ENCODE measurements at places on chromosomes 2 and 18.

DNA sequence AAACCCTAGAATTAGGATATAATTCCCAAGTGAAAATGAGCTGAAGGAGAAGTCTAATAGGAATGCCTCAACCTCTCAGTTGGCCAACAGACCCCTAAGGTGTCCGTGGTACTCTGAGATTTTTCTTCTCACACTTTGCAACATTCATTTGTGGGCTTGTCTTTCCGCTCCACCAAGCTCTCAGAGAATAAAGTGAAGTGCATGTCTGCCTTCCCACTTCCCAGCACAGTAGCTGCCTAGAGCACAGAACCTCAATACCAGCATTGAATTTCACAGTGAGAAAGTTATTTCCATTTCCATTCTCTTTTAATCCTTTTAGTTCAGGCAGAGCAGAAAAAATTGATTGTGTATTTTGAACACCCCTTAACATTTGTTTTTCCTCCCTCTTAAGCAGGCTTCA is 451.8 kb downstream of the TGIF1 start:
- H3K4me1 ChIP-seq, result no peaks in the 10 kb centered on the region
- H3K4me3 ChIP-seq, result no peak overlapping the region
- no peak overlapping the region for H3K27ac ChIP-seq
- DNase-seq, result no peak

DNA sequence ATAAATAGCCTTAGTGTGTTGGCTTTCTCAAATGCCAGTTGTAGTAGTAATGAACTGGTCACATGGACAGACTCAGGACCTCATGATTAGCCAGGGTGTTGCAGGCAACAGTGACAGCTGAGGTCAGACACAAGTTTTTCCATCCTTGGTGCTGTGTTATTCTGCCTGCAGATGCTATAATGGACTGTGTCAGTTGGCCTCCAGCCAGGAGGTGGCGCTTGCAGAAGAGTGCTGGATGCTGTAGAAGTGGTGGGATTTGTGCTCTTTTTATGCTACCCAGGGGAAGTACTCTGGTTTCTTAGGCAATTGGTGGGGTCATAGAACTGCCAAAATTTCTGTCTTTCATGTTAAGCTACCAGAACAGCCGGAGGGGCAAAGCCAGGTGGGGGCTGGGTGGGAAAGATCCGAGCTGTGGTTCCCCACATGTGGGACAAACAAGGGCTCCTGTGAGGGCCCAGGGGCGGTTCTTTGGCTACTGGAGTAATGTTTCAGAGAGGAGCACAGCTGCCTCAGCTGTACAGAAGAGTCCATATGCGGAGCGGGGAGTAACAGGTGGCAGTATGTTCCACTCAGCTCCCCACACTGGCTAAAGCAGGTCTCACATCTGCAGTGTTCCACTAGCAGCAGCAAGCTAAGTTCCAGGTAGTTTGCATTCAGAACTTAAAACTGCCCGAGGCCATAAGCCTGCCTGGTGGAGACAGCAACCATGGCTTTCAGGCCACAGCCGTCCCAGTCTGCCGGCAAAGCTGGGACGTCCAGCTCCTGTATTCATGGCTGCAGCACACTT is 104.4 kb downstream of the GULP1 start:
- no peak overlapping the region for H3K27ac ChIP-seq
- no peak for DNase-seq
- H3K4me3 ChIP-seq, result no peak overlapping the region
- no peaks in the 10 kb centered on the region for H3K27me3 ChIP-seq

DNA sequence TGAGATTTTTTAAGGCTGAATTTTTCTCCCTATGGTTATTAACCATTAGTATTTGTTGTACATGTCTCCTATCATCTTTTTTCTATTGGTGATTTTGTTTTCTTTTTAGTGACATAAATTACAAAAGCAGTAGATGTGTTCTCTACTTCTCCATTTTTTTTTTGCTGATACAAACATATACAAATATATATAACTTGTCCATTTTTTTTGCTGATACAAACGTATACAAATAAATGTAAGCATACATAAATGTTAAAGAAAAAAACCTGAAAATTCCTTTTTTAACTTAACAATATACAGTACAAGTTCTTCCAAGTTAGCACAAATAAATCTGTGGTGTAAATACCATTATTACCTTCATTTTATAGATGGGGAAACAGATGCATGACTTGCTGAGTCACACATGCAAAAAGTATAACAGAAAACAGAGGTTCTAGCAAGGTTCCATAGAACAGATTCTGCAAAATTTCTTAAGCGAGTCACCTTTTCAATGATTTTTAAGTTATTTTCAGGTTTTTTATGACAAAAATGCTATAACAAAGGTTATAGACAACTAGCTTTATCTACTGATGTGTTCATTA is 2.1 kb downstream of the MSGN1 start:
- no peak overlapping the region for H3K27ac ChIP-seq
- H3K27me3 ChIP-seq, result peaks cover 31% of the 10 kb centered on the region
- no peak for DNase-seq

- H3K4me1 ChIP-seq, result no peaks in the 10 kb centered on the region
- H3K27ac ChIP-seq, result no peak overlapping the region
- DNase-seq, result no peak
- H3K36me3 ChIP-seq, result no peaks in the 10 kb centered on the region
- H3K4me3 ChIP-seq, result no peak overlapping the region
Observed at GRCh38 chr2:66897181-66897580, 462.3 kb downstream of the MEIS1 start.

- no peak overlapping the region for H3K27ac ChIP-seq
- no peak for DNase-seq
- H3K36me3 ChIP-seq, result peaks cover 2% of the 10 kb centered on the region
- H3K27me3 ChIP-seq, result no peaks in the 10 kb centered on the region
- H3K4me3 ChIP-seq, result no peak overlapping the region
Observed at GRCh38 chr2:28341208-28341891, 51.3 kb upstream of the FOSL2 start.

GRCh38 chr18:58668897-58669296 is 2.4 kb upstream of the MALT1 start:
- H3K27me3 ChIP-seq, result peaks cover 2% of the 10 kb centered on the region
- H3K4me1 ChIP-seq, result peaks cover 47% of the 10 kb centered on the region
- no peak overlapping the region for H3K27ac ChIP-seq
- no peak overlapping the region for H3K4me3 ChIP-seq

- peaks cover 60% of the 10 kb centered on the region for H3K36me3 ChIP-seq
- peak; percentile 49 for DNase-seq
- peak overlapping the region; percentile 89 for H3K27ac ChIP-seq
- H3K4me1 ChIP-seq, result peaks cover 98% of the 10 kb centered on the region
Observed at GRCh38 chr2:197209742-197210408, 100.7 kb downstream of the ANKRD44 start.

DNA sequence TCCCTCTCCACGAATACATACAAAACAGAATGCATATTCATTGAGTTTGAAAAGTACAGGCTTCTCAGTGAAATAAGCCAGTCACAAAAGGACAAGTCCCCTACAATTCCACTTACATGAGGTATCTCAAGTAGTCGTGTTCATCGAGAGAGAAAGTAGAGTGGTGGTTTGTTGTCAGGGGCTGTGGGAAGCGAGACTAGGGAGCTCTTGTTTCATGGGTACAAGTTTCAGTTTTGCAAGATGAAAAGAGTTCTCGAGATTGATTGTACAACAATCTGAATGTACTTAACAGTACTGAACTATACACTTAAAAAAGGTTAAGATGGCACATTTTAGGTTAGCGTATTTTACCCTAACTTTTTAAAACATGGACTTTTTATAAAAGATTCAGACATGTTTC is 71.5 kb upstream of the TTC39C start:
- DNase-seq, result peak; percentile 69
- peak overlapping the region; percentile 40 for H3K4me3 ChIP-seq
- peaks cover 11% of the 10 kb centered on the region for H3K27me3 ChIP-seq
- peak overlapping the region; percentile 86 for H3K27ac ChIP-seq
- peaks cover 52% of the 10 kb centered on the region for H3K4me1 ChIP-seq

DNA sequence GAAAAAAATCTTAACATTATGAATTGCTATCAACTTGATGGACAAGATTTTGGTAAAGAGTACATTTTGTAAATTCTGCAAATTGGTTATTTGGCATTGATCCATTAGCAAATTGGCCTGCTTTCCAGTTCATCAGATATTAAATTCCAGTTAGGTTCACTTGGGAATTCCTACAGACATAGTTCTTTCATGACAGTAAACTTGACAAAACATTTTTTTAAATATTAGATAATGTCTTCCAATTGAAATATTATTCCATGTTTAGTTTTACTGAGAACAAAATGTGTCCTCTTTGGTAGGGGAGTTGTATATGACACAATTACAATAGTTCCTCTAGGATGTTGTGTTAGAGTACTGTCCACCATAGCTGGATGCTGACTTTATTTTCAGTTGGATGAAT is 141.9 kb downstream of the LCLAT1 start:
- no peak overlapping the region for H3K27ac ChIP-seq
- peaks cover 10% of the 10 kb centered on the region for H3K36me3 ChIP-seq
- H3K4me3 ChIP-seq, result no peak overlapping the region
- no peaks in the 10 kb centered on the region for H3K4me1 ChIP-seq
- DNase-seq, result no peak
- no peaks in the 10 kb centered on the region for H3K27me3 ChIP-seq

GRCh38 chr2:160651416-160652200 is 158.0 kb upstream of the RBMS1 start:
- DNase-seq, result no peak
- H3K4me3 ChIP-seq, result no peak overlapping the region
- peaks cover 27% of the 10 kb centered on the region for H3K4me1 ChIP-seq
- no peaks in the 10 kb centered on the region for H3K36me3 ChIP-seq

DNA sequence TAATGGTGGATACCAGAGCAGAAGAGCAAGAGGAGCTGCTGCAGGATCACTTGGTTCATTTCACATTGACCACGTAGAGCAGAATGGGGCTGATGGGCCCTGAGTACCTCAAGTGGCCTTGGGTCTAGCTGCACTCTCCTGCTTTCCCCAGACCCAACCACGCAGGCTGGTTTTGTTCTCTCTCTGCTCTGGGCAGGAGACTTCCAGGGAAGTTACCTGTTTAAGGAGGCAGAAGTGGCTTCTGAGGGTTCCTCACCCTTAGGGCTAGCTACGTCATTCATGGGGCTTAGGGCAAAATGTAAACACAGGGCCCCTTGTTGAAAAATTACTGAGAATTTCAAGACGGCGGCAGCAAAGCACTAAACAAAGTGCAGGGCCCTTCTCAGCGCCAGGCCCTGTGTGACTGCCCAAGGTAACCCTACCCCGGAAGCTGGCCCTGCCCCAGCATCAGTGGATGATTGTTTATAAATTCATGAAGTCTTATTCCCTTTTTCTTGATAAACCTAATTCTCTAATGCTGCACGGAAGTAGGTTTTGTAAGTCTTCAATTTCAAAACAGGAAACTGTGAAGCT is 75.9 kb downstream of the TMEM182 start:
- DNase-seq, result no peak
- H3K4me1 ChIP-seq, result no peaks in the 10 kb centered on the region
- H3K36me3 ChIP-seq, result no peaks in the 10 kb centered on the region
- H3K27me3 ChIP-seq, result no peaks in the 10 kb centered on the region
- H3K27ac ChIP-seq, result no peak overlapping the region

- H3K36me3 ChIP-seq, result no peaks in the 10 kb centered on the region
- no peak for DNase-seq
- H3K4me3 ChIP-seq, result no peak overlapping the region
- peaks cover 14% of the 10 kb centered on the region for H3K27me3 ChIP-seq
- peaks cover 13% of the 10 kb centered on the region for H3K4me1 ChIP-seq
- H3K27ac ChIP-seq, result no peak overlapping the region
Observed at GRCh38 chr18:57086163-57086562, 60.7 kb upstream of the BOD1L2 start.

DNA sequence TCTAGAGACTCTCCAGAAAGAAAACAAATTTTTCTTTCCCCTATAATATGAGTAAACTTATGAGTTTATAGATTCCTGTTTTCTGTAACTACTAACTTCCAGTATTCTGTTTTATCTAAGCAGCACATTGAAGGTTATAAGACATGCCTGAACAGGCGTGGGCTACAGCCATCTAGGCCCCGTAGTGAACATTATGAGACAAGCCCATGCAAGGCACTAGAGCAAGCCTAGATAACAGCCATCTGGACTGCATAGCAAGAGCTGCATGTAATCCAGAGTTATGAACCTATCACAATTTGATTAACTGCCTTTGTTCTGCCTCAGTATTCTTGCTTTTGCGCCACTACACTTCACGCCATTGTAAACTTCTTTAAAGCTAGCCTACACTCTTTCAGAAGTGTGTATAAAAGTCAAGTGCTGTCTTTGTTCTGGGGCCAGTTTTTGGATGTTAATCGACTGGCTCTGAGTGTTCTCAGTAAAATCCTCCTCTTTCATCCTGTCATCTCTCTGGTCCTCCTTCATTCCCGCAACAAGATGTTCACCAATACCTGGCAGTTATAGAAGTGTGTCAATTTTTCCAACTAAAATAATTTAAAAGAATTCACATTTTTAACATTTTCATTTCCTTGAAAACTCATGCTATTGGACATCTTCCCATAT is 3.0 kb upstream of the SULT1C3 start:
- H3K27ac ChIP-seq, result no peak overlapping the region
- peaks cover 3% of the 10 kb centered on the region for H3K27me3 ChIP-seq
- no peak for DNase-seq
- peaks cover 4% of the 10 kb centered on the region for H3K36me3 ChIP-seq
- H3K4me3 ChIP-seq, result no peak overlapping the region

DNA sequence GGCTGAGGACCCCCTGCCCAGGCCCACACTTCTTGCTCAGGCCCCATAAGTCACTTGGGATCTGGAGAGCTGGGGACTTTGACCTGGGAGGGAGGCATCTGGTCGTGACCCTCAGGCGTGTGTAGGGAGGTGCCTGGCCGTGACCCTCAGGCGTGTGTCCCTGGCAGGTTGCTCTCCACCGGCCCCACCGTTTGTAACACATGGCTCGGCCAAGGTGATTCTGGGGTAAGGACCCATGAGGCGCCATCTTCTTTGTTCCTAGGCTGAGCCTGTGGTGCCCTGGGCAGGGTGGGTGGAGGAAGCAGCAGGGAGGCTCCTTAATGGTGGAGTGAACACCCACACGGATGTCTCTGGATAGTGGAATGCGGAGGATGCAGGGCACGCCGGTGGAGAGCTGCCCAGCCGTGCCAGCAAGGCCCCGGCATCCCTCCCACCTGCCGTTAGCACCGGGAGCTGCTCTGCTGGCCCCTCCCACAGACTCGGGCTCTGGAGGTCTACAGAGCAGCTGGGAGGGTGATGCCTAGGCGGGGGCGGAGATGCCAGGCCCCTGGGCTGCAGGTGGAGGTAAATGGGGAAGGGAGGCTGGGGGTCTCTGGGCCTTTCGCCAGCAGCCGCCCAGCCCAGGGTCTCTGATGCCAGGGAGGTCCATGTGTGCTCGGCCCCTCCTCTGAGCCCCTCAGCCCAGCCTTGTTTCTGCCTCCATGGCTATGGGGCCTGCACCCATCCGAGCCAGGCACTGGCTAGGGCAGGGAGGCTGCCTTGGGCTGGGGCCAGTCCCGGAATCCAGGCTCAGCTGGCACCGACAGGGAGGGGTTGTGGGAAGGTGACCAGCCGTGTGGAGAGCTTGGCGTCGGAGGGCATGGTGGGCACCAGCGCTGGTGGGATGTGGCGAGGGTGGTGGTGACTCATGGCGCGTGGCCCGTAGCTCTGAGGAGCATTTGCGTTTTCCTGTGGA is 1.1 kb upstream of the GAL3ST2 start:
- no peak overlapping the region for H3K27ac ChIP-seq
- peaks cover 2% of the 10 kb centered on the region for H3K27me3 ChIP-seq
- no peak overlapping the region for H3K4me3 ChIP-seq
- peaks cover 9% of the 10 kb centered on the region for H3K4me1 ChIP-seq

All from activated CD4-positive, alpha-beta T cell treated with anti-CD3 and anti-CD28 coated beads, Interleukin-2, amount 10 ng/mL, durations not matched to agents 7 days and 5 days (primary cell).